ENCODE measurements at places on chromosomes 2 and 18. TPM values are rescaled to one million over a fixed set of nuclear protein-coding genes. Genes with fewer than 3 reads are reported as not detected.

The GAD1 gene
- polyA plus RNA-seq, result not detected

The GPR55 gene
- polyA plus RNA-seq, result 0.11 TPM

The RSAD2 gene
- 1.4 TPM for polyA plus RNA-seq

The GREB1L gene
- 0.21 TPM for polyA plus RNA-seq

The PTMA gene
- 1,342 TPM for polyA plus RNA-seq

The IL1R2 gene
- 42.7 TPM for polyA plus RNA-seq

The NT5C1B gene
- not detected for polyA plus RNA-seq

The ZBTB7C gene
- polyA plus RNA-seq, result 5.6 TPM

The MPP4 gene
- not detected for polyA plus RNA-seq

The SLC14A1 gene
- polyA plus RNA-seq, result 0.40 TPM

The CXCR1 gene
- 6.6 TPM for polyA plus RNA-seq

The CCDC121 gene
- 1.5 TPM for polyA plus RNA-seq

The LRP1B gene
- polyA plus RNA-seq, result 2.2 TPM

Data from adipose tissue (tissue), 3 donors.